ENCODE measurements at places on chromosomes 5 and 9. TPM values are rescaled to one million over a fixed set of nuclear protein-coding genes. Genes with fewer than 3 reads are reported as not detected.

DNA sequence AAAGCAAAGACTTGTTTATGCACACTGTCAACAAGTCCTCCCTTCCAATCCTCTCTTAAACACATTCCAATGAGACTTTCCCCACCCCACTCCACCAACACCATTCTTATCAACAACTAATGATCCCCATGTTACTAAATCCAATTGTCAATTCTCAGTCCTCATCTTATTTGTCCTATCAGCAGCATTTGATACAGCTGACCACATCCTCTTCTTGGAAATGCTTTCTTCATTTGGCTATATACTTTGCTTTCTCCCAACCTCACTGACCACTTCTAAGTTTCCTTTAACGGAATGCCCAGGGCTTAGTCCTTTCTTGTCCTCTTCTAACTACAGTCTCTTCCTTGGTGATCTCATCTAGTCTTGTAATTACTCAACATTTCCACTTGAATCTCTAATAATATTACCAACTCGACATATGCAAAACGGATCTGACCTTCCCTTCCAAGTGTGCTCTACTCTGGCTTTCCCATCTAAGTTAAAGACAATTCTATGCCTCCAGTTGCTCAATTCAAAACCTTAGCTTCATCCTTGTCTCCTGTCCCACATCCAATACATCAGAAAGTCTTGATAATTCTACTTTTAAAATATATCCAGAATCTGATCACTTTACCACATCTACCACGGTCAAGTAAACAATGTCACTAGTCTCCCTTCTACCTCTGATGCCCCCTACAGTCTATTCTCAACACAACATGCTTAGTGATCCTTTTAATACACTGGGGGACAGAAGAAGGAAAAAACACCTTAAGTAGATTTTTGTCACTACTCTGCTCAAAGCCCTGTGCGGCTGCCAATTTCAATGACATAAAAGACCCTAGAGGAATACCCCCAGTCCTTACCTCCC, 25.5 kb downstream of the AGTPBP1 start:
- no peak overlapping the region for H3K27ac ChIP-seq
- H3K36me3 ChIP-seq, result no peaks in the 10 kb centered on the region
- no peak for DNase-seq
- H3K4me3 ChIP-seq, result no peak overlapping the region

DNA sequence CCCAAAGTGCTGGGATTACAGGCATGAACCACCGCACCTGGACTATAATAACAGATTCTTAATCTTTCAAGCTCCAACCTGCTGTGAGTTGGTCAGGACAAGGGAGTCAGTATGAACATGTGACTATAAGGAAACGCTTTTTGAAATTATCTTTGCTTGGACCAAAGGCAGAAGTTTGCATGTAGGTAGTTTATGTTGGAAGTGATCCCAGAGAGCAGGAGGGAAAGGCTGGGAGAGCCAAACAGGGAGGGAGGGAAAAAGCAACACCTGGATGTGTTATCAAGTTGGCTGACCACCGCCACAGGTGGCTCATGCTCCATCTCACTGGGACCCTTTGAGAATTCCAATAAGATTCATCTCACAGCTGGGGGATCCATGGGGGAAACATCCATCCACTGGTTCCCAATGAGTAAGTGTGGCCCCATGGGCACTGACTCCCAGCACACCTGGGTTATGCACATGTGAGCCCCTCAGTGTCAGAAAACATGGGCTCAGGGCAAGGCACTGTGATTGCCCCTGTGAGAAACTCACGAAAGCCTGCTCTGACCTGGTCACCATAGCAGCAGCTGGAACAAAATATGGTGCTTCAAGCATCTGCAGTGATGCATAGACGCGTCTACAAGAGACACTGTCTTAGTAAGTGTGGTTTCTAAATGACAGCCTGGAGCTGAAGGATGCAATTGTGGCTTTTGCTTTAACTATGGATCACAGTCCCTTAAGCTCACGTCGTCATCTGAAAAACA, 62.1 kb downstream of the ARSB start:
- no peaks in the 10 kb centered on the region for H3K4me1 ChIP-seq
- DNase-seq, result no peak
- no peak overlapping the region for H3K27ac ChIP-seq
- H3K36me3 ChIP-seq, result no peaks in the 10 kb centered on the region

AHRR gene
- not detected for total RNA-seq

DNA sequence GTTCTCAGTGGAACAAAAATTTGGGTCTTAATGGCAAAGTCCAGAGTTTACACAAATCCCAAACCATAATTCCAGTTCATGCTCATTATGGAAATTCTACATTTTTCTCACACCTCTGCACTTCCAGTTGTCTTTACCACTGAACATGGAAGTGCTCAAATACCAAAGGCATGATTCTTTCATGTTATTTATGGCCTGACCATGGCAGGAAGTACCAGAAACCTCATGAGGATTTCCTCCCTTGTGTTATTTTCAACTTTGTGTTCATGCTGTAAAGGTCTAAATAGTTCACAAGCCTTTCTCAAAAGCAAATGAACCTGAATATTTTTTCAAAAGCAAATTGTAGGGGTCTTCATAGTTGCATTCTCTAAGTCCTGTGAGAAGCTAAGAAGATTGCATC, 82.0 kb upstream of the ITGA1 start:
- H3K27ac ChIP-seq, result no peak overlapping the region
- no peaks in the 10 kb centered on the region for H3K27me3 ChIP-seq
- H3K36me3 ChIP-seq, result no peaks in the 10 kb centered on the region
- DNase-seq, result no peak
- no peak overlapping the region for H3K4me3 ChIP-seq

PLPP6 gene
- 13.2 TPM for total RNA-seq

GRCh38 chr5:33379757-33380156, 61.0 kb upstream of the TARS1 start:
- no peak for DNase-seq
- no peaks in the 10 kb centered on the region for H3K4me1 ChIP-seq
- H3K4me3 ChIP-seq, result no peak overlapping the region
- no peaks in the 10 kb centered on the region for H3K27me3 ChIP-seq
- H3K36me3 ChIP-seq, result no peaks in the 10 kb centered on the region

DNA sequence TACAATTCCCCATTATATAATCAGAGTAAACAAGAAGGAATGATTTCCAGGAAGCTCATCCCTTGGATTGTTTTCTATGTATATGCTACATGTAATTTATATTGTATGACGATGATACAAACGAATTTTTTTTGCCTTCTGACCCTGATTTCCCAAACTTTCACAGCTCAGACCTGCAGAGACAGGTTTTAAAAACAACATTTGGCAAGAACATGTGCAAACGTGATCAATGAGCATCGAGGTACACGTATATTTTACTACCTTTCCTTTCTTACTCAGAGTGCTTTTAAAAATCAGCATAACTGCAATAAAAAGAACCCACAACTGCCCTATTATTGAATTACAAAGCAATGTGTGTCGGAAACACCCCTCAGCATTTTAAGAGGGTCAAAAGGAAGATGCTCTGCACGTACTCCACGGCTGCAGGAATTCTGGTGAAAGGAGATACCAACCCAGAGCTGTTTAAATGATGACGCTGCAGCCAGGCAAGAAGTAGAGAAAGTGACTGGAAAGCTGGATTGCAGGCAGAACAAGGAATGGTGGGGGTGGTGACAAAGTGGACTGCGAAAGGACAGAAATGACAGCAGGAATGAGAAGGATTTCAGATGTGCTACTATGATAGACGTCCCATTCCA, 533.5 kb downstream of the RAB3C start:
- no peak overlapping the region for H3K27ac ChIP-seq
- DNase-seq, result no peak
- no peaks in the 10 kb centered on the region for H3K4me1 ChIP-seq
- no peaks in the 10 kb centered on the region for H3K36me3 ChIP-seq

GRCh38 chr5:135488727-135489465, 36.7 kb upstream of the TIFAB start:
- peaks cover 13% of the 10 kb centered on the region for H3K27me3 ChIP-seq
- no peaks in the 10 kb centered on the region for H3K4me1 ChIP-seq
- no peak for DNase-seq
- H3K36me3 ChIP-seq, result no peaks in the 10 kb centered on the region

GRCh38 chr5:59296317-59297264, 596.9 kb downstream of the PDE4D start:
- H3K27ac ChIP-seq, result no peak overlapping the region
- no peaks in the 10 kb centered on the region for H3K36me3 ChIP-seq
- H3K27me3 ChIP-seq, result no peaks in the 10 kb centered on the region
- peak overlapping the region; percentile 33 for H3K4me3 ChIP-seq
- no peak for DNase-seq
- peaks cover 3% of the 10 kb centered on the region for H3K4me1 ChIP-seq

DNA sequence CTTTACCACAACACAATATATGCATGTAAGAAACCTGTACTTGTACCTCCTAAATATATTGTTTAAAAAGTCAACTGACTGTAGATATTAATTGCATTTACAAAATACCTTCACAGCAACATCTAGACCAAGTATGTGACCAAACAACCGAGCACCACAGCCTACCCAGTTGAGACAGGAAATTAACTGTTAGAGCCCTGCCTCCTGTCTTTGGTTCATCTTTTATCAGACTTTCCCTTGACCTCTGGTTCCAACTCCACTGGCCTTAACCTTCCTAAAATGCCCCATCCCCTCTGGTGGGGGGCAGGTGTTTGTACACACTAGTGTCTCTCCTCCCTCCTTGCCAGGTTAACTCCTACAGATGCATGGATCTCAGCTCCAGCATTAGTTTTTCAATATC, 155.0 kb upstream of the PANK3 start:
- no peak overlapping the region for H3K4me3 ChIP-seq
- DNase-seq, result no peak
- H3K4me1 ChIP-seq, result no peaks in the 10 kb centered on the region
- no peaks in the 10 kb centered on the region for H3K36me3 ChIP-seq
- no peaks in the 10 kb centered on the region for H3K27me3 ChIP-seq

OTULIN gene
- 63.7 TPM for total RNA-seq

WNK2 gene
- 28.5 TPM for total RNA-seq

ARHGEF28 gene
- total RNA-seq, result 65.4 TPM

DNA sequence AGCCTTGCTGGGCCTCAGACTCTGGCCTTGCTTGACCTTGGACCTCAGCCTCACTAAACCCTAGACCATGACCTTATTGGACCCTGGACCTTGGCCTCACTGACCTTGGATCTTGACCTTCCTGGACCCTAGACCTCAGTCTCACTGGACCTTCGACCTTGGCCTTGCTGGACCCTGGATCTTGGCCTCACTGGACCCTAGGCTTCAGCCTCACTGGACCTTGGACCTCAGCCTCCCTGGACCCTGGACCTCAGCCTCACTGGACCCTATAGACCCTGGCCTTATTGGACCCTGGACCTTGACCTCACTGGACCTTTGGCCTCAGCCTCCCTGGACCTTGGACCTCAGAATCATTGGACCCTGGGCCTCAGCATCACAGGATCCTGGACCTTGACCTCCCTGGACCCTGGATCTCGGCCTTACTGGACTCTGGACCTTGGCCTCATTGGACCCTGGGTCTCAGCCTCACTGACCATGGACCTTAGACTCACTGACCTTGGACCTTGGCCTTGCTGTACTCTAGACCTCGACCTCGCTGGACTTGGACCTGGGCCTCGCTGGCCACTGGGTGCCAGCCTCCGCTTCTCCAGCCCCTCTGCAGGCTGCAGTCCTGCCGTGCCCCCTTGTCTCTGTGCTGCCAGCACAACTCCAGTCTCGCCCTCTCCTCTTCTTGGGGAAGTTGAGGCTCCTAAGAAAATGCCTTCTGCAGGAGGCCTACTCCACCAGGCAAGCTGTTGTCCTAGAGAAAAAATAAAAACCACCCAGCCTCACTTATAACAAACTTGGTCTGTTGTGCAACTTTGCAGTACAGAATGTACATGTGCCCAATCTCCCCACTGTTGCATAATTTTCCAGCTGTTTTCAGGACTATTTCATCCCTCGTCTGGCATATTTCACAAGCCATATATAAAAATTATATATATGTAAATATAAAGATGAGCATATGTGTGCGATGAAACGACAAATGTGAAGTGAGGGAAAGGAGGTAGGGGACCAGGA, 11.0 kb upstream of the ADAMTS2 start:
- no peak overlapping the region for H3K4me3 ChIP-seq
- H3K27ac ChIP-seq, result no peak overlapping the region
- H3K36me3 ChIP-seq, result no peaks in the 10 kb centered on the region
- no peak for DNase-seq

ENTPD8 gene
- not detected for total RNA-seq

PCDHGA4 gene
- 6.4 TPM for total RNA-seq

- H3K27ac ChIP-seq, result no peak overlapping the region
- no peaks in the 10 kb centered on the region for H3K27me3 ChIP-seq
- no peaks in the 10 kb centered on the region for H3K4me1 ChIP-seq
Observed at GRCh38 chr5:36272136-36272690, 29.5 kb downstream of the RANBP3L start.

IFNA10 gene
- not detected for total RNA-seq

DNA sequence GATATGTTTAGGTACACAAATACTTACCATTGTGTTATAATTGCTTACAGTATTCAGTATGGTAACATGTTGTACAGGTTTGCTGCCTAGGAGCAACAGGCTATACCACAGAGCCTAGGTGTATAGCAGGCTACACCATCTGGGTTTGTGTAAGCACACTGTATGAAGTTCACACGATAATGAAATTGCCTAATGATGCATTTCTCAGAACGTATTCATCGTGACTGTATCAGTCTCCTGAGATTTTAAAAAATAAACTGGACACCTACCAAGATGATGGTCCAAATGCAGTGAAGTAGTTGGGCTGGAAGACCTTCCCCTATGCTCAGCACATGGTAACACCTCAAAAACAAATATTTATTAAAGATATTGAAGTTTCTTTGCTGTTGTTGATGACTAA, 103.3 kb upstream of the NFIB start:
- H3K4me3 ChIP-seq, result no peak overlapping the region
- H3K27me3 ChIP-seq, result no peaks in the 10 kb centered on the region
- H3K27ac ChIP-seq, result no peak overlapping the region
- no peaks in the 10 kb centered on the region for H3K36me3 ChIP-seq

GRCh38 chr5:17225520-17225919, 8.1 kb downstream of the BASP1 start:
- no peak for DNase-seq
- H3K4me3 ChIP-seq, result no peak overlapping the region
- H3K27ac ChIP-seq, result no peak overlapping the region
- H3K36me3 ChIP-seq, result no peaks in the 10 kb centered on the region

ZNF354C gene
- 7.4 TPM for total RNA-seq

BNC2 gene
- 15.8 TPM for total RNA-seq

BARHL1 gene
- total RNA-seq, result not detected

HAVCR1 gene
- total RNA-seq, result not detected
